Hair follicle dermal papilla cell (primary cell): ENCODE measurements at places on chromosomes 2 and 18. TPM values are rescaled to one million over a fixed set of nuclear protein-coding genes. Genes with fewer than 3 reads are reported as not detected.

PSMG2 gene
- total RNA-seq, result 52.9 and 59.1 TPM in 2 replicates

NLRC4 gene
- total RNA-seq, result not detected in 2 replicates

CIDEA gene
- not detected in 2 replicates for total RNA-seq

SEPTIN10 gene
- 89.0 and 100 TPM in 2 replicates for total RNA-seq

RAB6C gene
- not detected in 2 replicates for total RNA-seq

L3MBTL4 gene
- 0.49 TPM in 1 of 2 replicates, not detected in the other for total RNA-seq

AFTPH gene
- 26.5 and 30.3 TPM in 2 replicates for total RNA-seq

SLC40A1 gene
- total RNA-seq, result 6.3 and 15.3 TPM in 2 replicates

MC4R gene
- total RNA-seq, result 0.36 TPM in 1 of 2 replicates, not detected in the other

CTAGE1 gene
- not detected in 2 replicates for total RNA-seq

DARS1 gene
- total RNA-seq, result 88.9 and 90.2 TPM in 2 replicates

ABCG8 gene
- total RNA-seq, result not detected in 2 replicates

CHAC2 gene
- 0.97 and 1.3 TPM in 2 replicates for total RNA-seq

CD28 gene
- total RNA-seq, result not detected in 2 replicates

TXNDC2 gene
- under 0.01 and 0.12 TPM in 2 replicates for total RNA-seq

CDK5R2 gene
- total RNA-seq, result under 0.01 TPM in 1 of 2 replicates, not detected in the other

SLC9A2 gene
- total RNA-seq, result not detected in 2 replicates

EFEMP1 gene
- 104 and 364 TPM in 2 replicates for total RNA-seq

RESP18 gene
- not detected in 2 replicates for total RNA-seq

DES gene
- total RNA-seq, result 1.9 and 2.6 TPM in 2 replicates

CAVIN2 gene
- total RNA-seq, result 1.9 TPM in 2 replicates

ADAM23 gene
- 0.12 and 0.97 TPM in 2 replicates for total RNA-seq

MBP gene
- 13.2 and 21.9 TPM in 2 replicates for total RNA-seq

CTNNA2 gene
- under 0.01 TPM in 1 of 2 replicates, not detected in the other for total RNA-seq

NT5DC4 gene
- total RNA-seq, result not detected in 2 replicates

GATA6 gene
- total RNA-seq, result under 0.01 and 0.12 TPM in 2 replicates

C1QL2 gene
- not detected in 2 replicates for total RNA-seq

RPRM gene
- 0.16 TPM in 1 of 2 replicates, not detected in the other for total RNA-seq

GREB1L gene
- total RNA-seq, result 0.73 and 1.1 TPM in 2 replicates

ONECUT2 gene
- total RNA-seq, result under 0.01 TPM in 1 of 2 replicates, not detected in the other

AFF3 gene
- total RNA-seq, result 4.0 and 11.2 TPM in 2 replicates

FMNL2 gene
- 30.1 and 36.0 TPM in 2 replicates for total RNA-seq

RAD51AP2 gene
- not detected in 2 replicates for total RNA-seq

IL36RN gene
- total RNA-seq, result not detected in 2 replicates

RUFY4 gene
- not detected in 2 replicates for total RNA-seq

RTKN gene
- total RNA-seq, result 19.2 and 21.7 TPM in 2 replicates

ASPRV1 gene
- total RNA-seq, result 0.12 and 0.32 TPM in 2 replicates

TM4SF20 gene
- total RNA-seq, result under 0.01 and 1.5 TPM in 2 replicates

POMC gene
- 0.65 TPM in 1 of 2 replicates, not detected in the other for total RNA-seq

AOX1 gene
- total RNA-seq, result 49.7 and 81.1 TPM in 2 replicates

SCG2 gene
- total RNA-seq, result 0.12 and 0.32 TPM in 2 replicates

ATP9B gene
- 21.7 and 25.5 TPM in 2 replicates for total RNA-seq

MYO3B gene
- total RNA-seq, result under 0.01 and 0.24 TPM in 2 replicates

ABCG5 gene
- not detected in 2 replicates for total RNA-seq
